NCI-H1930 (cell line): ENCODE measurements at places on chromosomes 16 and 17.
A peak's percentile ranks its signal among the peaks of the same experiment; 100 is the strongest.

GRCh38 chr17:16948587-16949376 is 23.1 kb downstream of the TNFRSF13B start:
- DNase-seq: no peak

GRCh38 chr16:89202422-89203215 is 2.3 kb upstream of the SLC22A31 start:
- DNase-seq: no peak

- no peak for DNase-seq
These were observed 56.3 kb upstream of the CDH11 start for GRCh38 chr16:65178151-65178550.

DNA sequence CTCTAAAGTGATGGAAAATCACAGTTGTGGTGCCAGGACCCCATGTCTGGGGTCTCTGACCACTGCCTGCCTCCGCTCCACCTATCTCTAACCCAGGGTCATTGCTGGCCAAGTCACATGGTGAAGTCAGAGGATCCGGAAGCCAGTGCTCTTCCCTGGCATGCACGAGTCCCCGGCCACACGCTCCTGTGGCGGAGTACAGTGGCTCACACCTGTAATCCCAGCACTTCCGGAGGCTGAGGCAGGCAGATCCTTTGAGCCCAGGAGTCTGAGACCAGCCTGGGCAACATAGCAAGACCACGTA is 21.5 kb upstream of the RBFOX3 start:
- DNase-seq: no peak

- no peak for DNase-seq
These were observed 26.0 kb upstream of the GOSR2 start for GRCh38 chr17:46896991-46897390.

DNA sequence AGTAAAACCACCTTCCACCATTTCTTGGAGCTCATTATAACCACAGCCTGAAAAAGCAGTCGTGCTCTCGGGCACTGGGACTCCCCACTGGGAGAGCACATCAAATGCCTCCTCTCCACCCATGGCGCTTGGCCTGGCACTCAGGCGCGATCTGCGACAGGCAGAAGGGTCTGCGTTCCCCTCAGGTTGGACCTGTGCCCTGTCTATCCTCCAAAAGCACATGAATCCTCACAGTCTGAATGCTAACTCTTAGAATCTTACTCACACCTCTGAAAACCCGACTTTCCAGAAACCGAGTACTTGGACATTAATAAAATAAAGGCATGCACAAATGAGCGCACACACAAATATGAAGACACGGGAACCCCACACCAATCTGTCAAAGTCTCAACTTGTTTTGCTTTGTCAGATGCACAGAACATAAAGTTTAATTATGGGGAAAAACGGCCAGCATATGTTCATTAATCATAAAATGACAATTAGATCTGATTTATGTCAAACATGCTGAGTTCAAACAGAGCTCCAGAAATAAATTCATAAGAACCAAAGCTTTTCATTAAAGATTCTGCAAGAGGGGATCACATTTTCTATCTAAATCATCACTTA is 20.5 kb upstream of the FAAP100 start:
- no peak for DNase-seq

GRCh38 chr16:11636172-11636721 is 32.0 kb upstream of the SNN start:
- peak; percentile 56 for DNase-seq

- no peak for DNase-seq
These were observed 206.4 kb downstream of the KATNIP start for GRCh38 chr16:27756206-27756970.
